T47D (cell line): ENCODE measurements at places on chromosomes 5 and 9.

DNA sequence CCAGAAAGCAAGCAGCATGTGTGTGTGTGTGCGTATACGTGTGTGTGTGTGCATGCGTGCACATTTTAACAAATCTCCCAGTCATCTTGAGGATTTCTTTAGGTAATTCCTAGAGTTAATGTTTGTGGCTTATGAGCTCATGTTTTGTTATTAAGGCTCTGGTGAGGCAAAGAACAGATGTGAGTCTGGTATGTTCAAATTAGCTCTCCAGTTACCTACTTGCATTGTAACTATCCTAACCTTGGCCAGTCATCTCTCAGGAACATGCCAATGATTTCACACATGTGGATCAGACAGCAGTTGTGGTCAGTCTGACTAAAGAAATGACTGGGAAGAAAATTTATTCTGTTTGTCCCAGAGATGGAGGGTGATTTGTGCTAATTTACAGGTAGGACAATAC is 163.1 kb downstream of the IZUMO3 start:
- no peak for DNase-seq

DNA sequence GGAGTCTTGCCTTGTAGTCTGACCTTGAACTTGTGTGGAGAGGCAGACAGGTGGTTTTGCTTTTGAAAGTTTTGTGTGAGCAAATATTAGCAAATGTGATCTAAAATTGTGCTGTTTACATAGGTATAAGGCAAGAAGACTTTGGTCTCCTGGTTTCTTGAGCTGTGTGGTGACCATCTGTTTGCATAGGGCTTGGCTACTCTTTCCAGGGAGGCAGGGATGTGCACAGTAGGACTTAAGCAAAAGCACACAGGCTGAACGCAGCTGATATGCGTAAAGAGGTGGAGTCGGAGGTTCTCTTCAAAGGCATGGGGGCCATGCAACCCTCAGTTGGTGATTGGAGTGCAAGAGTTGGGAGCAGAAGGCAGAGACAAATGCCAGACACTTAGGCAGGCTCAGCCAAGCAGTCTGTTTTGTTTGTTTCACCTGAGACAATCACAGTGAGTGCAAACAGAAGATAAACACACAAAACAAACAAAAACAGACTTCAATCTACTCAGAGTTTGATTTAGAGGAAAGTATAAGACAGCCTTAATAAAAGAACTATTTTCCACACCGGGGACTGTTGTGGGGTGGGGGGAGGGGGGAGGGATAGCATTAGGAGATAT is 744.2 kb downstream of the MTRR start:
- no peak for DNase-seq

DNA sequence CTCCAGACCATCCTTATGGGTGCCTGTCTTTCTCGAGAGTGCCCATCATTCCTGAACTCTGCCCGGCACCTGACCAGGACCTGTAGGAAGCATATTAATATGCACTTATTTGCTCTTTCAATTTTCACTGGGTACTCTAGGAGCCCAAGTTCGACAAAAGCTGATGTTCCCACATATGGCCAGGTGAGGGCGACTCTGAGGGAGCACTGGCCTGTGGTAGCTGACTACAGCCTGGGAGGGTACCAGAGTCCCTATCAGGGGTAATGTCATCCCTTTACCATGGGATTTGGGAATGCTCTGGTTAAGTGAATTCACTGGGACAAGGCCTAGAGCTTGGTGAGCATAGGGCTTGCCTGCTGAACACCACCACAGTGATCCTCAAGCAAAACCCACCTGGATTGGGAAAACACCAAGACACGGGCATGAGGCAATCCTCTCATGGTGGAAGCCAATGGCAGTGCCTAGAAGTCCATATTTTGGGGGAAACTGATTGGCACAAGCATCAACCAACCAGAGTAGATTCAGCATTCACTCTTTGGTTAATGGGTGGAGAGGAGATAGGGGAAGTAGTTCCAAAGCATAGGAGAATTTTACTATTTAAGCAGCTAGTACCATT is 112.2 kb downstream of the MTX3 start:
- DNase-seq: no peak

- no peak for DNase-seq
Measured at GRCh38 chr5:150599917-150600511, 40.4 kb upstream of the SYNPO start.

DNA sequence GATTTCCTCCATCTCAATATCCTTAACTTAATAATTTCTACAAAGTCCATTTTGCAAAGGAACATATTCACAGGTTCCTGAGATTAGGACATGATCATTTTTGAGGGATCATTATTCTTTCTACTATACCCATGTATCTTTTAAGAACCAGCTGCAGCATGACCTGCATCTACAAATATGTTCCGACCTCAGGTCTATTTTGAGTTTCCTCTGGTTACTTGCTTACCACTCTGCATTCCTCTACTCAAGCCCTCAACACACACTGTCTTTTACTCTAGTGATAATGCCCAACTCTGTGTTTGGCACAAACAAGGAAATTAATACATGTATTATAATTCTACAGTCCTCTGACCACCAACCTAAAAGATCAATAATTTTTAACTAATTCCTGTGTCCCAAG is 386.1 kb downstream of the DNAH5 start:
- no peak for DNase-seq

DNA sequence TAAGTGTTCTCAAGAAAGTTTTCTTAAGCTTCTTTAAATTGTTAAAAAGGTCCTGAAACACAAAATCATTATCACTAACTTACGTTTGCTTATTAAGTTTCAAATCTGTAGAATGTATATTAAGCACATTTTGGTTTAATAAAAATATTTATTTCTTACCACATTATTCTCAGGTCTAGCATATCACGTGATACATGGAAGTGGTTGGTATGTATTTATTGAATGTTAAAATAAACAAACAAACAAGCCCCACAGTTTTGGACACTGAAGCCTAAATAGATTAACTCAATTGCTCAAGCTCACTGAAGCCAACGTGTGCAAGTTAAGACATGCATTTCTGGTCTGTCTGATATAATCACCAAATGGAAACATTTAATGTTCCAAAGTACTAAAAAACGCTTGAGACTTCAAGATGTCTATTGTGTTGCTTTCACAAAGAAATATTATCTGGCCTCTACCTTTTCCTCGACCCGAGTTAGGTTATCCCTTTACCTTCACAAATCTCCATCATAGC is 1136.9 kb downstream of the TAF11L14 start:
- no peak for DNase-seq

DNA sequence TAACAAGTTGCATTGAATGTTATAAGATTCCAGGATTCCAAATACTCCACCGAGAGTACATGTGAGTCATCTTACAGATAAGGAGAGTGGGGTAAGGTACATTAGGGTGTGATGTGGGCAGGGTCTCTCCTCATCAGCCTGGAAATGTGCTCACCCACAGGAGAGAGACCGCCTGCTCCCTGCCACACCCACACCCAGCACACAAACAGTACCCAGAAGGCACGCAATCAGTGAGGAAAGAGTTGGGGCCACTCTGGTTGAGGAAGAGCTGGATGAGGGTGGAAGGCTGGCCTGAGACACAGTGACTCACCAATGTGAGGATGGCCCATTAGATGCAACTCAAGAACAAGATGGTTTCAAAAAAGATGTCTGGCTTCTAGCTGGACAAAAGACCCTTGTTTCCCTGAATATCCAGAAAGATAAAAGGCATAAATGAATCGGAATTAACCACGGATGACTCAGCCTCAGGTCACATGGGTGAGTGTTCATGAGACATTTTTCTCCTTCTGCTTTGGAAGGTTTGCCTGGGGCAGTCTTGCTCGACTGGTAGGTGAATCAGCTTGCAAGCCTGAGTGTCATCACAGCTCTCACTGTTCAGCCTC is 51.1 kb upstream of the LHFPL2 start:
- DNase-seq: no peak

- peak; percentile 31 for DNase-seq
Measured at GRCh38 chr9:132937463-132937901, 6.9 kb downstream of the TSC1 start.

DNA sequence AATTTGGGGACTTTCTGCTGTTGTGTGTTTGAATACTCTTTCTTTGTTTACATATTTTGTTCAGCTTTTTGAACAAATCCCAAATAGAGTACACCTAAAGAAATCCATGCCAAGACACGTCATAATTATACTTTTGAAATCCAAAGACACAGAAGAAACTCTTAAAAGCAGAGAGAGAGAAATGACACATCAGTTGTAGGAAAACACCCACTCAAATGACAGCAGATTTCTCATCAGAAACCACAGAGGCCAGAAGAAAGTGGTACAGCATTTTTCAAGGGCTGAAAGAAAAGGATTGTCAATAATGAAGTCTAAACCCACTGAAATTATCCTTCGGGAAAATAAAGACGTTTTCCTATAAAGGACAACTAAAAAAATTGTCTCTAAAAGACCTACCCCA is 378.6 kb downstream of the GADD45G start:
- no peak for DNase-seq

DNA sequence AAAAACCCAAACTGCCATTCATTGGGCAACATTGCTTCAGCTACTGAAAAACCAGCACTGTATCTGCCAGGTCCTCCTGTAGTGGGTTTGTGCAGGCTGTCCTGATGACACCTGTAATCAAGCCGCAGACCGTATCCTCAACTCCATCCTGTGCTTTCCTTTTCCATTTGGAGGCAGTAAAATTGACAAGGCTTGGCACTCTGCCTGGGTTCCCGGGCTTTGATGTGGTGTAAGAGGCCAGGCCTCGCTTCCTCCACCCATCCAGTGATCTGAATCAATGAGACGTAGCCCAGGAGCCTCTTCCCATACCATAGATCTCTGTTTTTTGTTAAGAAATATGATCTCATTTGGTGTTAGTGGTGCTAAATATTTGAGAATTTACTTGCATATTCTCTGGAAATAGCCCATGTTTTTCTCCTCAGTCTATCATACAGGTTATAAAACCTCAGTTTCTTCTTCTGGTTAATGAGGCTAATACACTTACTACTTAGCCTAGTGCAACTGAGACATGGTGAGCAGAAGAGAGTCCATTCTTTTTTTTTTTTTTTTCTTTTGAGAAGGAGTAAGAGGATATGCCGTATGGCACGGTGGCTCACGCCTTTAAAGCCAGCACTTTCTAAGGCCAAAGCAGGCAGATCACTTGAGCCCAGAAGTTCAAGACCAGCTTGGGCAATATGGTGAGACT is 34.8 kb downstream of the LSM11 start:
- DNase-seq: no peak

- DNase-seq: no peak
Measured at GRCh38 chr5:135271533-135272310, 127.3 kb downstream of the MACROH2A1 start.

DNA sequence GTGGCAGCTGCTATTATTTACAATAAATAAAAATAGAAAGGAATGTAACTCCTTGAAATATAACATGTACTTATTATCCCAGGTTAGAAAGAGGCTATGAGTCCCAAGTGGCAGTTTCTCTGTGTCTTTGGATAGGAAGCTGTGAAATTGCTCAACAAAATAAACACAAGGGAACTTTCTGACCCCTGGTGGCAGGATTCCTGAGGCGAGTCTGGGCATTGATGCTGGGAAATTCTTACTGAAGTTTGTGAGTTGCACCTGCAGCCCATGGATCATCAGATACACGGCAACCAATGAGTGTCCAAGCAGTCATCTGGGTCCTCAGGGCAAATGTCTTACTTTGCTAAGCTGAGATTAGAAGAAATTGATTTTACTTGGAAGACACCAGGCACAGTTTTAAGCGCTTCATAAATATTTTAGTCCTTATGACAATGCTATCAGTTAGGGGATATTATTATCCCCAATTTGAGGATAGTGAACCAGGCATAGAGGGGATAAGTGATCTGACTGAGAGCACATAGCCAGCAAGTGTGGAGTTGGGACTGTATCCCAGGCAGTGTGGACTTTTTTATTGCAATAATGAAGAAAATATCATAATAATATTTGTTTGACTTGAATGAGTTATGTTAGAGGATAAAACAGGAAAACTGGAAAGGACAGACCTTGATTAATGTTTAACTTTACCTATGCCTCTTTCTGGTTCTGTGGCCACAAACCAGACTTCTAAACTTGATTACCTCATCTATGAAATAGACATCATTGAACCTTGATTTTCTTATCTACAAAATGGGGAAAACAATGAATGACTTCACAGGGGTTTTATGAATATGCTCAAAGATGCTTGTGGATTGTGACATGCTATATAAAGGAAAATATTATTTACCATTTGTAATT is 265.5 kb upstream of the ADAMTSL1 start:
- DNase-seq: peak; percentile 58

- DNase-seq: no peak
Measured at GRCh38 chr5:79831381-79832309, 142.0 kb downstream of the CMYA5 start.

DNA sequence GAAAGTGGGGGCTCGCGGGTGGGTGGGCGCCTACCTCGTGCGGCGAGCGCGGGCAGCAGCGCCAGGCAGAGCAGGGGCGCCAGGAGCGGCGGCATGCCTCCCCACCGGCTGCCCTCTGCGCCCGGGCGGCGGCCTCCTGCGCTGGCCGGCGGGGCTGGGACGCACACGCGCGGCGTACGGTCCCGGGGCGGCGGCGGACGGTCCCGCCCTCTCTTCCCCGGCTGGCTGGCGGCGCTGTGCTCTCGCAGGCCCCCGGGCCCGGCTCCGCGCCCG is 220 bp downstream of the NOTCH1 start:
- no peak for DNase-seq
